ENCODE measurements at places on chromosomes 16 and 17.

DNA sequence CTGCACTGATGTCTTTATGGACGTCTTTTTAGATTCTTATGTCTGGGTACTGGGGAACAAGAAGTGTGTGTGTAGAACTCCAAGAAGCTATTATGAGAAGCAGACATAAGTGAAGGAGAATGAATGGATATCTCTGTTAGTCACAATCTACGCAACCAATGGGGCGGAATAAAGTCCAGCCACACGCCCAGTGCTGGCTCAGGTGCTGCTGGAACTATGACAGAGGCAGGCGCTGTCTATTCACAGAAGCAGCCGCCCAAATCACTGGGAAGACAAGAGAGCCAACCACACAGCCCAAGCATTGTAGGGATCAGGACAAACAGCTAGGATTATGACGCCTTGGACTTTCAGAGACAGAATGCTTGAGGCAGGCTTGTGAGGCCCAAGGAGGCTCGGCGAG is 43.9 kb upstream of the ICAM2 start:
- no peak for DNase-seq

DNA sequence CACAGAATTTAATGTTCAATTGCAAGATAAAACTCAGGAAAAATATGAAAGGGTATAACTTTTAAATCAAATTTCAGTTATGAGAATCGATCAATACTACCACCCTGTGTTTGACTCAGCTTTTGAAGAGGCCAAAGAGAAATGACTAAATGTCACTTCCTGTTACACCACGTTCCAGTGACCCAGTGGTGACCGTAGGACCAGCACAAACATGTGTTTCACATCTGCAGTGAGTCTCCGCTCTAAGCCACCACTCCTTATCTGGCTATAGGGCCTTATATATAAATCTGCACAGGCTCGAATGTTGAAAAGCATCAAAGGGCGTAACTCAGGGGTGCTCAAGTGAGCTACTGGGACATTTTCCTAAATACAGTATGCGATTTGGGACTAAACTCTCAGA is 36.1 kb downstream of the CYB5D2 start:
- DNase-seq = no peak

GRCh38 chr17:68792042-68792685 is 163.0 kb downstream of the ABCA8 start:
- no peak for DNase-seq

GRCh38 chr17:4901648-4902344 is 1.1 kb downstream of the CHRNE start:
- DNase-seq = peak; percentile 47

- DNase-seq = no peak
These were observed 115.9 kb downstream of the LITAF start for GRCh38 chr16:11470676-11471415.

- DNase-seq = no peak
These were observed 150.5 kb downstream of the KATNIP start for GRCh38 chr16:27700304-27700995.

DNA sequence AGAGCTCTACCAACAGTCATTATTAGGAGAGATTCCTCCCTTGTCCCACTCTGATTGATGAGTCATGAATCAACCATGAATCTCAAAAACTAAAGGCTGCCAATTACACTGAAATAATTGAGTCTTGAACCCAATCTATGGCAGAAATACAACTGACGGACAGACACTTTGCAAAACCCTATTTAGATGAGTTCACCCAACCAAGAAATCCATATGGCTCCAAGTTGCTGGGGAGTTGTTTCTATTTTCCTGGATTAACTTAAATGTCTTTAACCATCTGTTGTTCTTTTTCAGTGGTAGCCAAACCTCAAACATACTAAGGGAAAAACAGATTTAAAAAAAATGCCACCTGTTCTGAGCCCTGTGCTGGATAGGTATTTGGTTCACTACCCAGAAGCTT is 151.0 kb downstream of the SHISA9 start:
- no peak for DNase-seq

GRCh38 chr17:42120770-42121769 is at the start of gene KAT2A:
Gene KAT2A, minus strand, starts transcription at chr17:42121367. Its CDS starts 63 bp downstream, at chr17:42121304.
- peak; percentile 88 for DNase-seq

- DNase-seq = no peak
These were observed 1.0 kb downstream of the BCL7C start for GRCh38 chr16:30892670-30893416.

GRCh38 chr16:75108792-75109731 is 7.5 kb downstream of the LDHD start:
- peak; percentile 90 for DNase-seq

GRCh38 chr17:27319541-27320221 is 25.8 kb downstream of the WSB1 start:
- peak; percentile 87 for DNase-seq

GRCh38 chr16:86836503-86837129 is 258.3 kb downstream of the FOXL1 start:
- DNase-seq = no peak

DNA sequence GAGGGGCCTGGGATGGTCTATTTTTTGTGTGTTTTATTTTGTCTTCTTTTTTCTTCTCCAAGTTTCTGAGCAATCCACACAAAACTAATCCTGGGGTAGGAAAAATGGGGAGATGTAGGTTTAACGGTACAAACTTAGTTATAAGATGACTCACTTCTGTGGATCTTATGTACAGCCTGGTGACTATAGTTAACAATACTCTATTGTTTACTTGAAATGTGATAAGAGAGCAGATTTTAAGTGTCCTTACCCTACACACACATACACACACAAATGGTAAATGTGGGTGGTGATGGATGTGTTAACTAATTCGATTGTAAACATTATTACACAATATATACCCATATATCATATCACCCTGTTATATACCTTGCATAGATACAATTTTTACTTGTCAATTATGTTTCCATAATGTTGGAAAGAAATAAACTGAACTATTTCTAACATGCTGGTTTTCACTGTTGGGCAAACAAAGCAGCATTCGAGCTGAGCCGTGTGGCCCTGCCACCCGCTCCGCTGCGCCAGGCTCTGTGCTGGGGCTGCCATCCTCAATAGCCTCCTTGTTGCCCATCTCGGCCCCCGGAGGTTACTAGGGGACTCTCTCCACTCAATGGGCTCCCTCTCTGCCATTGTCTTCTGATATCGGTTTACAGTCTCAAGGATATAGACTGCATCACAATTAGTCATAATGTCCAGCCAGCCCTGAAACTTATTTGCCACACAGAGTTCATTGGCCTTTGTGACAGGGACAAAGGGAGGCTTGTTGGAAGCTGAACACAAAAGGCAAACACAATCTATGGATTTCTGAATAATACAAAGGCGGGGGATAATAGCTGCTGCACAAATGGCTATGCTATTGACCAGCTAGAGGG is 380.3 kb upstream of the MAF start:
- DNase-seq = no peak

GRCh38 chr17:50629902-50630301 is 4.8 kb upstream of the ABCC3 start:
- DNase-seq = no peak

GRCh38 chr17:63476854-63477479 is at the start of gene ACE:
Gene ACE, plus strand, starts transcription at chr17:63477061. Its CDS starts 34 bp downstream, at chr17:63477095.
- peak; percentile 32 for DNase-seq

GRCh38 chr17:3647769-3648555 is 11.4 kb downstream of the CTNS start:
- peak; percentile 65 for DNase-seq

DNA sequence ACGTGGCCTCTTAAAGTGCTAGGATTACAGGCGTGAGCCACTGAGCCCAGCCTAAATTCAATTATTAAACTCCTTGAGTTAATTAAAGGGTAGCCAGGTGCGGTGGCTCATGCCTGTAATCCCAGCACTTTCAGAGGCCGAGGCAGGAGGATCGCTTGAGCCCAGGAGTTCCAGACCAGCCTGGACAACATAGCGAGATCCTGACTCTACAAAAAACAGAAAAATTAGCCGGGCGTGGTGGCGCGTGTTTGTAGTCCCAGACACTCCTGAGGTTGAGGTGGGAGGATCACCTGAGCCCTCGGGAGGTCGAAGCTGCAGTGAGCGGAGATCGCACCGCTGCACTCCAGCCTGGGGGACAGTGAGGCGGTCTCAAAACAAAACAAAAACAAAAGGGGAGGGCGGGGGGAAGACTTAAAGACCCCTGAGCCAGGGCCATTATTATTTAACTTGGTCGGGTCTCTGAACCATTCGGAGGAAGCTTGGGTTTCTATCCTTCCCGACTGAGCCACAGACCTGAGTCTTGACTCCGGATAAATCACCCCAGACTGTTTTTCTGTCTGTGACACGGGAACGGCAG is 19.5 kb downstream of the BCL7C start:
- no peak for DNase-seq

Measured in erythroblast (primary cell).